Left lung (tissue), 14 donors: ENCODE measurements at places on chromosomes 5 and 9.

DNA sequence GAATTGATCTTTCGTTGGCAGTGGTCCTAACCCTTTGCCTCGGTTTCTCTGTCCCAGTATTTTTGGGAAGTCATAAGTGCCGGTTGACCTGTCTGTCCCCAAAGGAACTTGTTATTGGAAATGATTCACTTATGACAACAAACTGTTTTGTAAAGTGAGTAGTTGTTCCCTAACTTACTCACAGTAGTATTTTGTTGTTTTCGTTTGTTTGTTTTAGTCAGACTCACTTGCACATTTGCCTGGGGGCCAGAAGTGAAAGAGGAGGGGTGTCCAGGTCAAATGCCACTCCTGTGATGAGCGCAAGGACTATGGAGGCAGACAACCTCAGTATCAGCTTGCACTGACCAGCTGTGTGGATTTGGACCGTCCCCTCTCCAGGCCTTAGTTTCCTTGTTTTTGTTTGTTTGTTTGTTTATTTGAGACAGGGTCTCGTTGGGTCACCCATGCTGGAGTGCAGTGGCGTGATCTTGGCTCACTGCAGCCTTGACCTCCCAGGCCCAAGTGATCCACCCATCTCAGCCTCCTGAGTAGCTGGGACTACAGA, 47.3 kb downstream of the ANKRD55 start:
- H3K4me3 ChIP-seq: no peak overlapping the region
- no peaks in the 10 kb centered on the region for H3K36me3 ChIP-seq
- DNase-seq: no peak
- H3K27ac ChIP-seq: no peak overlapping the region
- peaks cover 18% of the 10 kb centered on the region for H3K4me1 ChIP-seq

DNA sequence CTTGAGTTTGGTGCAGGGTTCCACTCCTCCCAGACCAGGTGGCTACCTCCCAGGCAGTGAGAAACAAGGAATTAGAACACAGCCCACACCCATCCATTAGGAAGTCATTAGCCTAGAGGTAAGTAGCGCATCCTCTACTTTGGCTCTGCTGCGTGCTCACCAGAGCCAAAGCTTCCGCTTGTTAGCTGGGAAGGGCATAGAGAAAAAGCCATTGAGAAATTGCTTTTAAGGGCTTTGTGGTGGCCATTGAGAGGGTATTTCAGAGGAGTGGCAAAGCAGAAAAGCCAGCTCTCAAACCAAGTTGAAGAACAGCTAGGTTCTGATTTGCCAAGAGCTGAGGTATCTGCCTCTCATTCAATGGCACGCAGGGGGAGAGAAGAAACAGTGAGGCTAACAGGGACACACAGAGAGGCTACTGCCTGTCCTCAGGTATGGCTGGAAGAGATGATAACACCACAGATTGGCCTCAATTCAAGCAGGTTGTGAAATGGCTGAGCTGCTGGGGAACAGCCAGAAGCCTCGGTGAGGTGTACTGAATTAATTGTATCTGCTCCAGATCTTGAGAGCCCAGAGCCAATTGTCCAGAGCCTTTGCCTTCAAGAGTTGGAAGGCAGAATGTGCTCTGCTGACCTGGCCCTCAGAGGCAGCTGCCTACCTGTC, 119.4 kb downstream of the NTRK2 start:
- H3K36me3 ChIP-seq: no peaks in the 10 kb centered on the region
- H3K4me1 ChIP-seq: no peaks in the 10 kb centered on the region
- DNase-seq: no peak
- H3K27ac ChIP-seq: no peak overlapping the region

GRCh38 chr5:58066076-58066475, 393.8 kb downstream of the PLK2 start:
- no peaks in the 10 kb centered on the region for H3K36me3 ChIP-seq
- H3K4me3 ChIP-seq: no peak overlapping the region
- no peak overlapping the region for H3K27ac ChIP-seq

DNA sequence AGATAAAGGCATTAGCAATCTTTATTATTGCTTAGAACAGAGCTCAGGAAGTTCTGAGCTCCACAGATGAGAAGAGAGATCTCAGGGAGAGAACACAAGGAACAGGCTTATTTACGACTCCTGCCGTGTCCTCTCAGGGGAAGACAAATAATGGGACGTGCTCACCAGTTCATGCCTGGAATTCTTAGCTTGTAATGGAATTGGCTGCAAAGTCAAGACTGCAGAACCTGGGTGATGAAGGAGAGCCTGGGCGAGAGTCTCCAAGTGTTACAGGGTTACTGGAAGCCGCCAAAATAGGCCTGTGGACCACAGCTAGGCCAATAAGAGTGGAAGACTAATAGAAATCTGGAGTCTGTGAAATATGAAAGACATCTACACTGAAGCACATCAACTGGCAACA, 174.5 kb upstream of the ADAMTSL1 start:
- H3K4me1 ChIP-seq: no peaks in the 10 kb centered on the region
- no peaks in the 10 kb centered on the region for H3K36me3 ChIP-seq
- no peak for DNase-seq
- H3K27ac ChIP-seq: no peak overlapping the region
- H3K4me3 ChIP-seq: no peak overlapping the region

GRCh38 chr5:31880449-31880848, 241.5 kb downstream of the PDZD2 start:
- H3K27ac ChIP-seq: no peak overlapping the region
- peaks cover 4% of the 10 kb centered on the region for H3K4me1 ChIP-seq
- no peak overlapping the region for H3K4me3 ChIP-seq
- no peak for DNase-seq
- no peaks in the 10 kb centered on the region for H3K27me3 ChIP-seq
